ENCODE measurements at places on chromosomes 6 and 20.

DNA sequence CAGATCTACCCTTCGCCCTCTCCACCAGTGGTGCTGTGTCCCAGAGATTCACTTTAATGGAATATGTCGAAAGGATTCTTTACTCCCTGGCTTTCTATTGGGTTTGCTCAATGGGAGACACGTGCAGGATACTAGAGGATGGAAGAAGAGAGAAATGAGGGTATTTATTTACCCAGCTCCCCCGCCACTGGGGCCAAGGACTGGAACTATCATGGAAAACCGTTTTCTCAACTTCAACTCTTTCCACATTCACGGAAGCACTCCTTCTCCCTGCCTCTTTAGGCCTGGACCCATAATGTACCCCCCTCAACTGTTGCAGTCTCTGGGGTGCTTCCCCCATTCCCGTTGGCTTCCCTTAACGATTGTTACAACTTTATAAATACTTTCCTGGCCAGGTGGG is 26.6 kb upstream of the RALY start:
- no peak for DNase-seq

GRCh38 chr20:40892642-40893041 is 136.0 kb upstream of the TOP1 start:
- no peak for DNase-seq

- DNase-seq, result peak; percentile 20
Observed at GRCh38 chr6:107489636-107490565, at the start of gene SOBP. SOBP (plus strand) TSS chr6:107490117; CDS start chr6:107490617, 500 bp downstream.

- DNase-seq, result peak; percentile 66
Observed at GRCh38 chr6:16964553-16965499, 137.0 kb upstream of the STMND1 start.

GRCh38 chr6:139364302-139364981 is 10.0 kb downstream of the CITED2 start:
- DNase-seq, result peak; percentile 80

DNA sequence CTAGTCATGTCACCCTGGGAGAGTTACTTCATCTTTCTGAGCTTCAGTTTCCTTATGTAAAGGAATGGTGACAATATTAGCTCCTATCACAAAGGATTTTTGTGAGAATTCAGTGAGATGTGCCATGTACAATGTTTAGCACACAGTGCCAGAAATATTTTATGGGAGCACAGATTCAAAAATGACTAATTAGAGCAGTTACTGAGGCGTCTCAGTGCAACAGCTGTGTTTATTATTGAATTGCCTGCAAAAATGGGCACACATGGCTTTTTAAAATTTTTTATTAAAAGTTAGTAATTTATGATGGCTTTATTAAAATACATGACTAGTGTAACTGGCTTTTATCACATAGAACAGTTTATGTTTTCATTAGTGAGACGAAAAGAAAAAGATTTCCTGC is 134.3 kb upstream of the AHI1 start:
- no peak for DNase-seq

DNA sequence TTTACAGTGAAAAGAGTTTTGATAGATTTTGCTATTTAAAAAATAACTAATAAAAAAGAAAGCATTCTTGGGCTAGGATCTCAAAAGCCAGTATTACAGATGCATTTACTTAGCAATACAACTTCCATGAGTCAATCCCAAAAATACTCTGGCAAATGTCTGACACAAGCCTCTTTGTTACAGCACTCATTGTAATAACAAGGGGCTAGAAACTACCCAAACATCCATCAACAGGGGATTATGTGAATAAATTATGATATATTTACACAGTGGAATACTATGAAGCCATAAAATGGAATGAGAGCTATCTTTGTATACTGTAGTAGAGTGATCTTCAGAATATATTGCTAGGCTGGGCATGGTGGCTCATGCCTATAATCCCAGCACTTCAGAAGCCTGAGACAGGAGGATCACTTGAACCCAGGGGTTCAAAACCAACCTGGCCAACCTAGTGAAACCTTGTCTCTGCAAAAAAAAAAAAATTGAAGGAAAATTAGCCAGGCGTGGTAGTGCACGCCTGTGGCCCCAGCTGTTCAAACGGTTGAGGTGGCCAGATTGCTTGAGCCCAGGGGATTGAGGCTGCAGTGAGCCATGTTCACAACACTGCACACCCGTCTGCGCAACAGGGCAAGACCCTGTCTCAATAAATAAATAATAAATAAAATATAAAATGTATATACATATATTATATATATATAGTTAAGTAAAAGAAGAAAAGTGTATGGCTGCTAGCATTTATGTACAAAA is 34.7 kb upstream of the TOP1 start:
- no peak for DNase-seq

DNA sequence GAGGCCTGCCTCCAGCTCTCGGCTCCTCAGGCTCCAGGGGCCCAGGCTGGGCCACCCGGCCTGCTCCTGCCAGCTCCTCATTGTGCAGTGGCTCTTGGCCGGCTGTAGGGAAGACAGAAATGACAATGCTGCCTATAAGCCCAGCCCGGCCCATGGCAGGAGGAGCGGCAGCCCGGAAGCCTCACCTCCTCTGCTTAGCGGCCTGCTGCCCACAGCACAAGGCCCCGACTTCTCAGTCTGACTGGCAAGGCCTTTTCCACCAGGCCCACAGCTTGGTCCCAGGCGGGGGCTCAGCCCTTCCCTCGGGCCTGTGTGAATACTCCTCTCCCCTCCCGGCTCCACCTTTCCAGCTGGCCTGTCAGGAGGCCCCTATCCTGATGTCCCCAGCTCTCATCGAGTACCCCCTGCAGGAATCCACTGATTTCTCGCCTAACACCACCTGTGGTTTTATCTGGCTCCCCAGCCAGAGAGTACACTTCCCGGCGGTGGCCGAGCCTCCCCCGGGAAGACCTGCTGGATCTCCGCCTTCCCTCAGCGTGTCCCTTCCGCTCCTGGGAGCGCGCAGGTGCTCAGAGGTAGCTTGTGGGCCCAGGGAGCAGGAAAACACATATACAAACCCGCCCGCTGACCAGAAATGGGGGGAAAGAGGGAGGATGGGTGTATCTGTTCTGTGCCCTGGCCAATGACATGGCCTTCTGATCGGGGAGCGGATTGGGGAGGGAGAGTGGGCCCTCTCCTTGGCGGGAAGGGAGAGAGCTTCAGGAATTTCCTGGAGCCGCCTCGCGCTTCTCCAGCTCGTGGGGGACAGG is 963 bp downstream of the DDRGK1 start:
- no peak for DNase-seq
